Hippocampal formation (tissue), 2 donors: ENCODE measurements at places on chromosomes 5 and 9.

GRCh38 chr9:99511723-99512122 is 289.6 kb downstream of the SEC61B start:
- DNase-seq: no peak

DNA sequence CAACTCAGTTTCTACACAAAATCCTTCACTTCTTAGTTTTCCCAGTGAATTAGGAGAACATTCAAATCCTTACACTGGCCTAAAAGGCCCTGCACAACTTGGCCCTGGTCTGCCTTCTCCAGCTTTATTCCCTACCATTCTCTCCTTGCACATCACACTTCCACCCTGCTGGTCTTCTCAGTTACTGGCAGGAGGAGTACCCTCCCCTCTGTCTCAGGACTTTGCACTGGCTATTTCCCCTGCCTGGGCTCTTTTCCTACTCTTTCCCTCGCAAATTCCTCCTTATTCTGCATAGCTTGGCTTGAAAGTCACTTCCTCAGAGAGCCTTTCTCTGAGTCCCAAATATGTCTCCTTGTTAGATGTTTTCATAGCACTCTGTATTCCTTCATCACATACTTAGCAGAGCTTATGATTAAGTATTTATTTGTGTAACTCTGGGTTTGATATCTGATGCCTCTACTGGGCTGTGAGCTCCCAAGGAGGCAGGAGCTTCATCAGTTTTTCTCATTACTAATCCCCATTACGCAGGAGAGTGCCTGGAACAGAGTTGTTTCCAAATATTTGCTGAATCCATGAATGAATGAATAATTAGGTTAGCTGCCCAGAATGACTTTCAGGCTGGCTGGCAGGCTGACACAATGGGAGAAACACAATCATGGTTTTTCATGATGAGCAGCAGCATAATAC is 159.8 kb upstream of the KLF9 start:
- peak; percentile 26 for DNase-seq

DNA sequence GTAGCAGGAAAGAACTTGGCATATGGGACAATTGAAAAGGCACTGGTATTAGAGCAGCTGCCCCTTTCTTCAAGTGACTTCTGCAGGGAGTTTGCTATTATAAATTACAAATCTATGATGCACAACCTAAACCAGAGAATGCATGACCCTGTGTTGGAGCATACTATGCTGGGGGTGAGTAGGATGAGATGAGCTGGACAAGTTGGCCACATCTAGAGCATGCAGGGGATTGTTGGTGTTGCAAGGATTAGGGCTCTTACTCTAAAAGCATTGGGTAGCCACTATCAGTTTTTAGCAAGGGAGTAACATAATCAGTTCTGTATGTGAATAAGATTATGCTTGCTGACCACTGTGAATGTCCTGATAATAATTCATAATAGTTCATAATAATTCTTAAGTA is 186.7 kb downstream of the KIAA0825 start:
- no peak for DNase-seq

- no peak for DNase-seq
Measured at GRCh38 chr9:26324786-26325443, 567.7 kb downstream of the CAAP1 start.

DNA sequence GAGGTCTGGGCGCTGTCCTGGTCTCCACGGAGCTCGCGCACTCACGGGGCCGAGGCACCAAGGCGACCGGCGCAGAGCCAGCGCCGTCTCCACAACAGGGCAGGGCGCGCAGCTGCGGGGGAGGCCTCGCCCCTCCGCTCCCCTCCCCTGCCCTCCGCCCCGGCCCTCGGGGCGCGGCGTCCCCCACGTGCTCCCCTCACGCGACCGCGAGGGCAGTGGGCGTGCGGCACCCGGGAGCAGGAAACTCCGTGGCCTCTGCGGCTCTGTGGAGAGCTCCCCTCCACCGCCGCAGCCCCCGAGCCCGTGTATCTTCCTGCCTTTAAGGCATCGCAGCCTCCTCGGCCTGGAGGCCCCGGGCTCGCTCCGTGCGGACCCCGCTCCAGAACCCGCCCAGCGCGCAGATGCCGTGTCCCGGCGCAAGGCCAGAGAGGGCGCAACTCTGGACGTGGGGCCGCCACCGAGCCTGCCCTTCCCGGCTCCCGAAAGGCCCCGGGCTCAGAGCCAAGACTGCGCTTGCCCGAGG is 708 bp upstream of the TUBB4B start:
- DNase-seq: peak; percentile 79

DNA sequence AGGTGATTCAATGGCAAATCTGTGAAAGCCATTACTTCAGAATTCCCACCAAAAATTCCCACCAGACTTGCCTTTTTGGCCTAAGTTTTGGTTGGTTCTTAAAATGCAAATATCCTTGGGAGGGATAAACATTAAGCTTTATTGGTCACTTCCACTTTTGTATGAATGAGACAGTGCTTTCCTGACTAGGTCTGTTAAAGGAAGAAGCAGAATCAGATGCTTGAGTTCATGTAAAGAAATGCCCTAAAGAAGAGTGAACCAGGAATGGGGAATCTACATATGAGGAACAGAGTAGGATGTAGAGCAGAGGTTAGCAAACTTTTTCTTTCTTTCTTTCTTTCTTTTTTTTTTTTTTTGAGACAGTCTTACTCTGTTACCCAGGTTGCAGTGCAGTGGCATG is 129.3 kb downstream of the GCNT1 start:
- no peak for DNase-seq

DNA sequence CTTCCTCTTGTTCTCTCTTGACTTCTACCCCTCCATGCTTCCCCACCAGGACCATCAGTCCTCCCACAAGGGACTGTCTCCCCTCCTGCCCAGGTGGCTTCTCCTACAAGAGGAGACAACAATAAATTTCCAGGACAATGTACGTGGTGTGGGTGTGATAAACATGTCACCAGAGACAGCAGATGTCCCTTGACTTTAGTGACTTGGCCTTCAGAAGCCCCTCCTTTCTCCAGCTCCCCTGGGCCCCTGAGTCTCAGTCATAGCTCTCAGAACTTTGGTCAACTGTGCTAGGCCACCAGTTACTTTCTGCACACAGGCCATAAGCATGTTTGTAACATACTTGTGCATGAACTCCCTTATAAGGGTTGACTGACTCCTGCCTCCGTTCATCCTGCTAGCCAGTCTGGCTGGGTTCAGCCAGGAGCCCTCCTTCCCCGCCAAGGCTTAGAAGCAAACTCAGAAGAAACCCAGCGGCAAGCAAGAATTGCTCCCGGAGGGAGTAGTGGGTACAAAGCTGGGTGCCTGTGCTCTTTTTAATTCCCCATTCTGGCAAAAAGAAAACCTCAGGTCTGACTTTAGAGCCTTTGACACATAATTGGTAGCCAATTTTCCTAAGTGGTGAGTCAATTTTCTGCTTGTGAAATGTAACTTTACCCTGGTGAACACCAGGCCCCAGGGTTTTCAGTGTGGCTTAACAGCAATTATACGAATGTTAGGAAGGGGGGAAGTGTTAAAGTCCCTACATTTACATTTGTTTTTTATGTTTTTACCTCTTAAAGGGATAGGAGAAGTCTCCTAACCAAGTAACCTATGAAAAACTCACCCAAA is 49.2 kb downstream of the EBF1 start:
- DNase-seq: no peak

- DNase-seq: no peak
Measured at GRCh38 chr5:33711094-33711679, 180.6 kb downstream of the ADAMTS12 start.
